Fibroblast of skin of abdomen (primary cell): ENCODE measurements at places on chromosomes 12 and 14.

GRCh38 chr14:37195327-37195726 is 2.4 kb upstream of the MIPOL1 start:
- peak; percentile 63 for DNase-seq

GRCh38 chr14:54730156-54730961 is 163.4 kb downstream of the SAMD4A start:
- DNase-seq: peak; percentile 91

- no peak for DNase-seq
Observed at GRCh38 chr12:127934409-127934808, 332.6 kb upstream of the TMEM132C start.

- DNase-seq: no peak
Observed at GRCh38 chr12:15811214-15812127, 22.3 kb upstream of the EPS8 start.

DNA sequence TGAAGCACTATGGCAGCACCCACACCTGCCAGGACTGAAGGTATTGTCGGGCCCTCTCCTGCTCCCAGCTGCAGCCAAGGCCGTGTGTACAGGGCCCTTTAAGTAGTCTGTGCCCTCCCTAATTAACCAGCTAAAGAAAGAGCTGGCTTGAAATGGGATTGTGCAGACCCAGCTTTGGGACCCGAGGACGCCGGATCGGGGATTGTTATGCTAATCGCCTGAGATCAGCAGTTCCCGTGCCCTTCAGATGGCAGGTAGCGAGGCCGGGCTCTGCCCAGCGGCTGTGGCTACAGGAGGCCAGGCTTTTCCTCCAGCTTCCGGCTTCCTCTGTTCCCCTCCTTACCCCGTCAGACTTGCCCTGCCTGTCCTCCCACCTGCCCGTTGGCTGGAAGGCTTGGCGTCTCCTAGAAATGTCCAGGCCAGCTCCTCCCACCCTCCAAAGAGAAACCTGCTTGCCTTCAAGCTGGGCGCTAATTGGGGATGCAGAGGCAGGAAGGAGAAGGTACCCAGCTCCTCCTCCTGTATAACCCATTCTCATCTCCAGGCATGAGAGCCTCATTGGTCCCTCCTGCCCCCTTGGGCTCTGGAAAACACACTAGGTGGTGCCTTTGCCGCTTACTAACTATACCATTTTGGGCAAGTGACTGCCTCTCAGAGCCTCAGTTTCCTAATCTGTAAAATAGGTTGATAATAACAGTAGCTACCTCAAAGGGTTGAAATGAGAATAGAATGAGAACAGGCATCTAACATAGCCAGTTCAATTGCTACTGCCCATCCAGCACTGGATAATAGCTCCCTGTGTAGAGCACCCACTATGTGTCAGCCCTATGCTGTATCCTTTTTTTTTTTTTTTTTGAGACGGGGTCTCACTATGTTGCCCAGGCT is 25.8 kb upstream of the MSI1 start:
- DNase-seq: no peak

- peak; percentile 54 for DNase-seq
Observed at GRCh38 chr12:52202361-52203078, 10.7 kb upstream of the KRT80 start.

DNA sequence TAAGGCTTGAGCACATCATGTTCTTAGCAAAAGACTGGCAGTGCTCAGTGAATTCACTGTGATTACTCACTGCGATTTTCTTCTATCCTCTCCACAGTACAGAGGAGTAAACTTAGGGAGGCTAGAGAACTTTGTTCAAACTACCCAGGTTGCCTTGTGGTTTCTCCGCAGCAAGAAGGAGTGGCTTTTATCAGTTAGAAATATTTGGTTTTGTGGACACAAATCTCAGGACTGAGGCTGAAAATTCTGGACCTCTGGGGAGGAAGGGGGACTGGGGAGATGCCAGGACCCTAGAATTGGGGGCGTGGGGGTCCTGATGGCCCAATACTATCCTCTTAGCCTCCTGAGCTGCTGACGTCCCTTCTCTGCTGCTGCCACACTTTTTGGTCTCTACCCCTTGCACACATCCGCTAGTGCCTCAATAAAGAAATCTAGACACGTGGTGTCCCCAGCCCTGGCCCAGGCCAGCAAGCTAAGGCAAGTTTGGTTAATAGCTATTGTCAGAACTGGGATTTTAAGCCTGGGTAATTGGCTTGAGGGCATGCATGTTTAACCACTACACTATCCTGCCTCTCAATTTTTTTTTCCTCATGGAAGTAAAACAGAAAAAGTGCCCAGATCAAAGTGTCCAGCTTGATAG is 842 bp downstream of the OAS2 start:
- DNase-seq: no peak

- no peak for DNase-seq
Observed at GRCh38 chr12:116358536-116358892, 81.0 kb upstream of the MED13L start.

DNA sequence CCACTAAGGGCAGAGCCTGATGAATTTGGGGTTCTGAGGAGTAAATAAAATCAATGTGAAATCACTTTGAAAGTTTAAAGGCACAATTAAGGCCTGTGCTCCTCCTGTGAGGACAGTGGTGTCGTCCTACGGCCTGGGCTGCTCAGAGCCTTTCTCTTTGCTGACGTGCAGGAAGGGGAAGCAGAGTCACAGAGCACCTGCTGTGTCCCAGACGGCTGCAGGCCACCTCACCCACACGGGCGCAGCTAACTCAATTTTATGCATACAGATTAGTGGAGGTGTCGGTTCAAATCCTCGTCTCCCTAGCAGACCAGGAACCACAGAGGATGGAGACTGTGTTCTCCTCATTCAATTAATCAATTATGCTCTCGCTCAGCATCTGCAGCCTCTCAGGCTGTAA is 11.4 kb upstream of the DLK1 start:
- DNase-seq: no peak

DNA sequence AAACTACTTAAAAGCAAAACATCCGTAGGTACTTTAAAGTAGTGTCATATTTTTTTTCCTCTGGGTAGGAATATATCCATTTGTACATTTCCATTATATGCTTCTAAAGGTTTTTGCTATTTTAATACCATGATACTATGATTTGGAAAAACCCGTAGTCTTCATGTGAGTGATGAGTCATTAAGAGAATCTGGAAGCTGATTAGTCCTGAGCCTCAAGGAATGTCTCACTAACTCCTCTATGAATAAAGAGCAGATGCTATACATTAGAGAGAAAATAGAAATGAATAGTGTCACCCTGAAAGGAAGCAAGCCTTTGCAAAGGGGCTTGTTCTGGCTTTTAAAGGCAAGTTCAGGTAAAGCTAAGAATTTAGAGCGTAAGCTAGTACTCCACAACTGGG is 432.1 kb downstream of the CCDC91 start:
- DNase-seq: peak; percentile 81

- no peak for DNase-seq
Observed at GRCh38 chr12:38601949-38602348, 285.4 kb downstream of the ALG10B start.

GRCh38 chr12:131537267-131537958 is 173.5 kb upstream of the SFSWAP start:
- no peak for DNase-seq

DNA sequence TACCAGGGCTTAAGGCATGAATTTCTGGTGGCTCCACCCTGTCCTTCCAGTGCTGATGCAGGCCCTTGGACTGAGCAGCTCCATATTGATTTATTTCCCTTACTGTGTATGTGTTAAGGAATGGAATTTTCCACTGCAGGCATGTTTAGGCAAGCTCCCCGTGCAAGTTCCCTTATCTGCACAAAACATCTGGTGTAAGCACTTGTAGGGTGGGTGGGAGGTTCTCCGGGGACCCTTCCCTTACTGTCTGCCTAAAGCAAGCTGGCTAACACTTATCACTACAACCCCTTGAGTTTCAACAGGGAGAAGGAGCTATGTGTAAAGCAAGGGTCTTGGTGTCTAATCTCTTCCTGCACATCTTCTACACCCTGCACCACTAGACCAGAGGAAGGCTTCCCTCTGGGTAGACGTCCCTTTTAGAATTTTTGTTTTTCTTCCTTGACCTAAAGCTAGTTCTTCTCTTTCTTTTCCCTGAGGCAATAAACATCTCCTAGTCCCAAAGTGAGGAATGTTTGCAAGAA is 22.0 kb upstream of the DRAM1 start:
- DNase-seq: peak; percentile 69

GRCh38 chr14:90042496-90043252 is 19.1 kb upstream of the KCNK13 start:
- DNase-seq: no peak

DNA sequence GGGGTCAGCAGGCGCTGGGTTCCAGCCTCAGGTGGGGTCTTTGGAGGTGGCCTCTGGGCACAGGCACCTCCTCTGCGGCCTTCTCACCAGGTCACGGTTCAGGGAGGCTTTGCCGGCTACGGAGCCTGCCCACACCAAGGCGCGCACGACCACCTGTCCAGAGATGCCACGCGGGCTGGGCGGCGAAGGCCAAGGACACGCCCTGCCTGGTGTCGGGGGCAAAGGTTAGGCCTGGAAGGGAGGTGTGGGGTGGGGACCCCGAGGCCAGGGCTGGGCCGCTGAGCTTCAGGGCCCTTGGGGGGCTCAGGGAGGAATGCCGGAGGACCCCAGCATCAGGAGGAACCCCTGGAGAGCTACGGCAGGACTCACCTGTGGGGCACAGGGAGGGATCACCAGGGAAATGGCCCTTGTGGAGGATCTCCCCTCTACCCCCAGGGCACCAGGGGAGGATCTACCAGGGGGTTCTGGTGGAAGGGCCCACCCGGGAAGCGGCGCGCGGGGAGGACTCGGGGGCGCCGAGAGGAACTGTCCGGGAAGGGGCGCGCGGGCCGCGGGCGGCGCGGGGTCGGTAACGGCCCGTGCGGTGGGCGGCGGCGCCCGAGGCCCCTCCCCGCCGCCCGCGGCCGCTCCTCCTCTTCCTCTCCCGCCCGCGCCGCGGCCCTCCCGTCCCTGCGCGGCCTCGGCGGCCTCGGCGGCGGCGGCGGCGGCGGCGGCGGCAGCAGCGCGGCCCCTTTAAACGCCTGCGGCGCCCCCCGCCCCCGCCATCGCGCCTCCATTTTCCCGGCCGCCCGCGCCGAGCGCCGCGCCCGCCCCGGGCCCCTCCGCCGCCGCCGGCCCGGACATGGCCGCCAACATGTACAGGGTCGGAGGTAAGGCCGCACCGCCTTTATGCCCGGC is at the start of gene MTA1:
Gene MTA1, plus strand, starts transcription at position 633 of the 897 bp plus-strand sequence. Its CDS starts 209 bp downstream, at position 842.
- DNase-seq: peak; percentile 50

DNA sequence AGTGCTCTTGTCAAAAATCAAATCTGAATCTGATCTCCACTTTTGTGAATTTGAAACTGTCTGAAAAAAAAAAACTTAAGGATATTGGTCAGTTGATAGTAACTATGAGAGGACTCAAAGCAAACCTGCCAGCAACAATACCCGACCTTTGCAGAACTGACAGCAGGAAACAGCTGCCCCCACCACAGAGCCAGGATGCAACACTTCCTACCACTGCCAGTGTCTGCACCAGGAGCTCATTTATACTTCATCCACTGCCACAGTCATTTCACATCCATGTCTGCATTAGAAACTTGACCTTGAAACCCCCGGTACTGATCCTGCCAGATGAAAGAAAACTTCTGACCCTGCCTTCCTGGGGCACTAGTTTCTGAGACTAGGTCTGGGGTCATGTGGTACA is 27.4 kb upstream of the RXYLT1 start:
- DNase-seq: no peak

- DNase-seq: no peak
Observed at GRCh38 chr14:33480887-33481184, 470.0 kb downstream of the EGLN3 start.

DNA sequence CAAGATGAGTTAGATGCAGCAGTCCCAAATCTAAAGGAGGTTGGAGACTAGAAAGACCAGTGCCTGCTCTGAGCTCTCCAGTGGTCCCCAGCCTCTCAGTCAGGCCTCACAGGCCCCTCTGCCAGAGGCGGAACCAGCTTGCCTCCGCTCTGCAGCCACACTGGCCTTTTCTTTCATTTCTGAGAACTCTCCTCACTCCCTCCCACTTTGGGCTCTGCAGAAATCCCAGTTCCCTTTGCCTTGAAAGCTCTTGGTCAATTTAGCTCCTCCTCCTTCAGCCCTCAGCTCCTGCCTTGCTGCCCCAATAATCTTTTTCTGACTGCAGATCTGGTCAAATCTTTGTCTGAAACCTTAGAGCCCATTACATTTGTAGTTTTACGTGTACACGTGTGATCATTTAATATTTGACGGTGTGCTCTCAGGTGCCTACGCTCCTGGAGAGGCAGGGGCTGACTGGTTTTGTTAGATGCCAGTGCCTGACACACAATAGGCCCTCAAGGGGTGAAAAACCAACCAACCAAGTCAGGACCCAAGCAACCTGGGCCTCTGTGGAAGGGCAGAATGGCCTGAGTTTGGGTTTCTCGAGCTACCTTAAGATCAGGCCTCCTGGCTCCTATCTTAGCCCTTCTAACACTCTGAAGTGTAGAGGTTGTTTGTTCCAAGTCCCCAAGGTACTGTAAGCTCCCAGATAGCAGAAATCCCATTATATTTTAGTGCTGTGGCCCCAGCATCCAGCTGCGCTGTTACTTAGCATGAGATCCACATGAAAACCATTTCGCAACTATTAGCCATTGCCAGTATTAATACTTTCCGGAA is 1.1 kb upstream of the NUDT4 start:
- peak; percentile 21 for DNase-seq

GRCh38 chr12:56634242-56634836 is 4.2 kb upstream of the BAZ2A start:
- no peak for DNase-seq

- DNase-seq: no peak
Observed at GRCh38 chr12:70920251-70920851, at the start of gene PTPRR. TSS of gene PTPRR (minus strand) at chr12:70920738. CDS start at chr12:70920390, 348 bp downstream.

GRCh38 chr12:116026346-116026745 is 251.1 kb downstream of the MED13L start:
- no peak for DNase-seq

DNA sequence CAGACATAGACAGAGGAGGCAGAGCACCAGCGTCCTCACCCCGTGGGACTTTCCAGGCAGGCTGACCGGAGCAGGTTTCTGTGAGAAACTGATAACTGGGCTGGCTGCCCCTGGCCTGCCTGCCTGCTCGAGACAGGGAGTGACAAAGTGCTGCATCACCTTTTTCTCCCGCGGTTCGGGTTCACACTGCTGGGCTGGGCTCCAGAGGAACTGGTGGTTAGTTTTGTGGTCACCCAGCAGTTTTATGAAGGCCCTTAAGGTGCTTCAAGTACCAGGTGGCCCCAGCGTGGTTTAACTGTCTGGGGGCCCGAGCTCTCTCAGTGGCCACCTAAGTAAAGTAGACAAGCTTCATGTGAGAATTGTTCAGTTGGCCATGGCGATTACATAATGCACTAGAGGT is 1073.6 kb downstream of the BCL11B start:
- no peak for DNase-seq

- no peak for DNase-seq
Observed at GRCh38 chr12:49789992-49790391, 38.2 kb downstream of the NCKAP5L start.

GRCh38 chr12:24754690-24755638 is 193.9 kb downstream of the BCAT1 start:
- DNase-seq: peak; percentile 87

DNA sequence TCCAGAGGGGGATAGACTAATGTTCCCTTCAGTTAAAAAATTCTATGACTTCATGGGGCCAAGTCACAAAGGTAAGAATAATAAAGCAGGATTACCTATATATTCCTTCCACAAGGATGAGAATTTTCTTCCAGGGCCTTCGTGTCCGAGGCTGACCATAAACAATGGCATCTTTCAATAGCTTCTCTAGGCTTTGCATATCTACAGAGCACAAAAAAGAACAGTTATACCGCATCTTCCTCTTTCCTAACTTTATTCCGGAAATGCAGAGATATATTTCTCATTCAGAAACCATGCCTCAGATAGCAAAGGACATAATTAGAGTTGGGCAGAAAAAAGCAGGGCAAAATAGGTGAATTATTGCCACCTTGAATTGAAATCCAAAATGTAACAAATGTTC is 58.3 kb upstream of the ISM2 start:
- DNase-seq: no peak
